Activated effector memory CD4-positive, alpha-beta T cell treated with anti-CD3 and anti-CD28 coated beads, Interleukin-2, amount 50 U/mL, for 16 hours (primary cell): ENCODE measurements at places on chromosomes 16 and 17.
A peak's percentile ranks its signal among the peaks of the same experiment; 100 is the strongest.

DNA sequence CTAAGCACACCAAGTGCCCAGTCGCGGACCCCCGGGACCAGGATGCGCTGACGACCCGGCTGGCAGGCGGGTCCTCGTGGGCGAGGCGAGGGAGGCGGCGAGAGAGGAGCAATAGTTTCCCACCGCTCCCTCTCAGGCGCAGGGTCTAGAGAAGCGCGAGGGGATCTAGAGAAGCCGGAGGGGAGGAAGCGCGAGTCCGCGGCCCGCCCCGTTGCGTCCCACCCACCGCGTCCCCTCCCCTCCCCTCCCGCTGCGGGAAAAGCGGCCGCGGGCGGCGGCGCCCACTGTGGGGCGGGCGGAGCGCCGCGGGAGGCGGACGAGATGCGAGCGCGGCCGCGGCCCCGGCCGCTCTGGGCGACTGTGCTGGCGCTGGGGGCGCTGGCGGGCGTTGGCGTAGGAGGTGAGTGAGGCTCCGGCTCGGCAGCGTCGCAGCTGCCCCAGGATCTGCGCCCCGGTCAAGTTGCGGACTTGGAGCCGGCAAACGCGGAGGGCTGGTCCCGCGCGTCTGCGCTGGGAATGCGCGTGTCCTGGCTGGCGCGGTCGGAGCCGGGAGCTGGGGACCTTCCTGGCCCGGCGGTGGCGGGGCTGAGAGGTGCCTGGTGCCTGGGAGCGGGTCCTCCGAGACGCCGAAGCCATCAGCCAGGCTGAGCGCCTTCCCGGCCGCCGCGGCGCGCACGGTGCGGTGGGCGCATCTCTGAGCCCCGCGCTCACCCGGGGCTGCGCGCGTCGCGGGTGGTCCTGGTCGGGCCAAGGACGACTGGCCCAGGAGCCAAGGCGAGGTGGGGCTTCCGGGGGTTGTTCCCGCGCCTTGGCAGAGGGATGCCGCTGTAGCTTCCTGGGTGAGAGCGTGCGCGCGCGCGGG, at the start of gene ITGB3:
Gene ITGB3 (plus strand): TSS at position 287 of the 862 bp plus-strand sequence. CDS start 35 bp downstream, at position 322.
- DNase-seq: peak; percentile 85

- no peak for DNase-seq
Observed at GRCh38 chr17:61122326-61122913, 277.2 kb upstream of the TBX2 start.

DNA sequence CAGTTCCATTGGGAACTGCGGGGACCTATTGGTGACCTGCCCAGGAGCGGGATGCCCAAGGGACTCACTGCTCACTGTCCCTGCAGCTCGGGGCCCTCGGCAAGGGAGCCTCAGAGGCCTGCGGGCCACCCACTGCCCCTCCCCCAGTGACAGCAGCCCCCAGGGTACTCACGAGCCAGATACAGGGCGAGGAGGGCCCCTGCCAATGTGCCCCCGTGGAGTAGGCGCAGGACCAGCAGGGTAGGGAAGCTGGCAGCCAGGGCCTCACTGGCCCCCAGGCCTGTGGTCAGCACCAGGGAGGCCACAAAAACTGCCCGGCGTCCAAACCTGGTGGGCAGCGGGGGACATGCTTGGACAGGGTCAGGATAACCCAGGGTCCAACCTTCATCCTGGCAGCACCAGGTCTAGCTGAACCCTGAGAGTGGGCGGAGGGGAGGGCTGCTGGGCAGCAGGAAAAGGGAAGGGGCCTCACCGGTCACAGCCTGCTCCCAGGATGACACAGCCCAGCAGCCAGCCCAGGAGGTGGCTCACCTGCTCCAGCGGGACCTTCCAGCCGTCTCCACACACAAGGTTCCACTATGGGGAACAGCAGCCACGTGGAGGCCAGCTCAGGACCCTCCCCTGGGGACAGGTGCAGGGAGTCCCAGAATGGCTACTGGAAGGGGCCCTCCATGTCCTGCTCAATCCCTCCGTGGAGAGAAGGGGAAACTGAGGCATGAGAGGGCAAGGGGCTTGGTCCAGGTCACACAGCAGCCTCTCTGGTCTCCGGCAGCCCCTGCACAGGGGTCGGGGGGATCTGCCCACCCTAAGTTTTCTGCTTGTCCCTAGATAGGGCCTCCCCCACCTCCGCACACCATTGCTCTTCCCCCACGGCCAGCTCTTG, 855 bp downstream of the SLC22A31 start:
- DNase-seq: no peak

DNA sequence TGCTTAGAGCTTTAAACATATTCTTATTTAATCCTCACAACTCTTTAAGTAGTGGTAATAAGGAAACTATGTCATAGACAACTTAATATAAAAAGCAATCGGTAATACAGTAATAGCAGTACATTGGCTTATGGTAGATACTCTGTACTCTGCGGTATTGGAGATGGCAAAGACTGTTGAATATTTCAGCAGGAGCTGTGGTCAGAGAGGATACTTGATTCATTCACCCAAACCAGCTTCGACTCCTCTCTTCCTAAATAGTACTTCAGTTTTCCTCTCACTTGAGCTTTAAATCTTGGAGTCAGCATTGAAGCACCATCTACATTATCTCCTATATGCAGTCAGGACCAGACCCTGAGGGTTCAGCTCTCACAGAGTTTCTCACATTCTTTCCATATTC, 169.3 kb downstream of the CYB561 start:
- DNase-seq: no peak

GRCh38 chr16:75028544-75029135, 29.8 kb downstream of the ZNRF1 start:
- no peak for DNase-seq

DNA sequence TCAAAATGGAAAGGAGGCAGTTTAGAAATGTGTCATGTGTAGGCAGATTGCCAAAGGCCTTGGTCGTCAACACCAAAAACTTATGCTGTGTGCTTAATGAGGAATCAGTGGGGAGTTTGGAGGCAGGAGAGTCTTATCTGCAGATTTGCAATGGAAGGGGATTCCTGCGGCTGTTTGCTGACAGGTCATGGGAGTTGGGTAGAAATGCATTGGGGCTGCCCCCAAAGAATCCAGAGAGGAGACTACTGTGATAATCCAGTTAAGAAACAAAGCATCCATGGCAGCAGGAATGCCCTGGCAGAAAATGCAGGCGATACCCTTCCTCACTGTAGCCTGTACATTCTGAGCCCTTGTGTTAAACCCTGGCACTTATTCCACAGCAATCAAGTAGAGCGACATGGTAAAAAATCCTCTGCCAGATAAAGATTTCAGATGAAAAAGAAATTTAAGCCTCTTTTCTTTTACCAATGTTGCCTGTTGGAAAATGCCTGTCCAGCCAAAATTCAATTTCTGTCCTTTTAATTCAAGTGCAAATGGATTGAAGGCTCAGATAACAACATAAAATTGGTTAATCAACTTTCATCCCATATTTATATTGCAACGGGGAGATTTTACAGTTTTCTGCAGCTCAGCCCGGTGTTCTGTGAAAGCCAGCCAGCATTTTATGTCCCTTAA, 491.0 kb upstream of the CDH5 start:
- no peak for DNase-seq
